Stimulated activated naive CD8-positive, alpha-beta T cell treated with anti-CD3 and anti-CD28 coated beads, Interleukin-15, Interleukin-2, amounts not matched to agents 100 U/mL and 50 U/mL, for 24 hours (primary cell): ENCODE measurements at places on chromosomes 5 and 9.
A peak's percentile ranks its signal among the peaks of the same experiment; 100 is the strongest.

GRCh38 chr9:97710356-97711222 lies 13.4 kb upstream of the XPA start:
- DNase-seq, result peak; percentile 33

GRCh38 chr5:177099422-177100093 lies 12.8 kb downstream of the FGFR4 start:
- DNase-seq, result no peak

- no peak for DNase-seq
These were observed 11.2 kb downstream of the DNAJB5 start for GRCh38 chr9:35000535-35001284.

DNA sequence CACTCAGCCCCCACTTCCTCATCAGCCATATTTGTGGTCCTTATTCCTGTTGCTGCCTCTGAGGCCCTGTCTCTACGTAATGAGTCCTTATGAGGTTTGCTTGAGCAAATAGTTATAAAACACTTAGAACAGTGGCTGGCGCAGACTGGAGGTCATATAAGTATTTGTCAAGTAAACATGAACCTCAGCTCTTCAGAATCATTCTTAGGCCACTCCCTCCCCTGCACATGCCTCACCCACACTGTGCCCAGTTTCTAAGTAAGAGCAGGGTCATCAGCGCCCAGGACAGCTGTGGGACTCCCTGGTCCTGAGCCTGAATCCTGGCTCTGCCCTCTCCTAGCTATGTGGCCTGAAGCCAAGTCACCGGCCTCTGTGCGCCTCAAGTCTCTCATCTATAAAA lies 4.0 kb downstream of the ST6GALNAC4 start:
- DNase-seq, result no peak

DNA sequence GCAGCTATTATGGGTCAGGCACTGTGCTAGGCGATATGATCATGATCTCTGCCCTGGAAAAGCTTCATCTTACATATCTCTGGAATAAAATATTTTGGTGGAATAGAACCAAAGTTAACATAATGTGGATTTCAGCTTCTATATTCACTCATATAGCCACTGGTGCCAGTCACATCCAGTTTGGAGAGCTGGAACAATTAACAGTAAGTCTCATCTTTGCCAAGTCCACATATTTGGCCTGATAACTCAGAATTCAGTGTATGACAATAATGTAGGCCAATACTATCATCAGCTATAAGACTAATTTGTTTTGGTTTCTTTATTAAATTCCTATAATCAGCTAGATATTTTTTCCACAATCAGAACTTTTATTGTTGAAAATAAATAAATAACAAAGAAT lies 5.9 kb upstream of the FAM13B start:
- DNase-seq, result no peak
